Activated CD4-positive, alpha-beta memory T cell treated with anti-CD3 and anti-CD28 coated beads, Interleukin-2, amount 10 ng/mL, durations not matched to agents 7 days and 5 days (primary cell): ENCODE measurements at places on chromosomes 4 and X. TPM values are rescaled to one million over a fixed set of nuclear protein-coding genes. Genes with fewer than 3 reads are reported as not detected.

SYTL5 gene
- total RNA-seq: not detected

TMPRSS11B gene
- not detected for total RNA-seq

TRAM1L1 gene
- total RNA-seq: not detected

SLITRK4 gene
- total RNA-seq: not detected

MAP7D2 gene
- total RNA-seq: 0.43 TPM

PNMA6F gene
- not detected for total RNA-seq

TRIM60 gene
- total RNA-seq: not detected

GPR34 gene
- not detected for total RNA-seq

LRIT3 gene
- 0.10 TPM for total RNA-seq

GAGE12H gene
- total RNA-seq: not detected

CXorf58 gene
- not detected for total RNA-seq

TRPC5OS gene
- not detected for total RNA-seq

TMPRSS11F gene
- total RNA-seq: not detected

POU4F2 gene
- total RNA-seq: not detected

IL2 gene
- total RNA-seq: 0.85 TPM

GABRQ gene
- total RNA-seq: not detected

SH3TC1 gene
- total RNA-seq: 19.5 TPM

MAB21L2 gene
- total RNA-seq: not detected

TCEAL5 gene
- not detected for total RNA-seq

FGFBP1 gene
- not detected for total RNA-seq

TEX13B gene
- total RNA-seq: not detected

TMPRSS11A gene
- total RNA-seq: not detected

CEP135 gene
- total RNA-seq: 18.8 TPM

CFI gene
- total RNA-seq: 0.35 TPM

MAGEA6 gene
- not detected for total RNA-seq

SPOCK3 gene
- not detected for total RNA-seq

MAGEB10 gene
- not detected for total RNA-seq

MRPS18C gene
- 58.5 TPM for total RNA-seq

FGD1 gene
- 0.13 TPM for total RNA-seq

TMEM156 gene
- total RNA-seq: 28.2 TPM

LETM1 gene
- 39.3 TPM for total RNA-seq
